Aorta (tissue), 5 donors: ENCODE measurements at places on chromosomes 11 and 22. TPM values are rescaled to one million over a fixed set of nuclear protein-coding genes. Genes with fewer than 3 reads are reported as not detected.
A peak's percentile ranks its signal among the peaks of the same experiment; 100 is the strongest.

The OR4D5 gene
- total RNA-seq: not detected

The CRYAB gene
- total RNA-seq: 323 TPM

- no peak for DNase-seq
Observed at GRCh38 chr22:45105281-45105702, 58.4 kb upstream of the NUP50 start.

DNA sequence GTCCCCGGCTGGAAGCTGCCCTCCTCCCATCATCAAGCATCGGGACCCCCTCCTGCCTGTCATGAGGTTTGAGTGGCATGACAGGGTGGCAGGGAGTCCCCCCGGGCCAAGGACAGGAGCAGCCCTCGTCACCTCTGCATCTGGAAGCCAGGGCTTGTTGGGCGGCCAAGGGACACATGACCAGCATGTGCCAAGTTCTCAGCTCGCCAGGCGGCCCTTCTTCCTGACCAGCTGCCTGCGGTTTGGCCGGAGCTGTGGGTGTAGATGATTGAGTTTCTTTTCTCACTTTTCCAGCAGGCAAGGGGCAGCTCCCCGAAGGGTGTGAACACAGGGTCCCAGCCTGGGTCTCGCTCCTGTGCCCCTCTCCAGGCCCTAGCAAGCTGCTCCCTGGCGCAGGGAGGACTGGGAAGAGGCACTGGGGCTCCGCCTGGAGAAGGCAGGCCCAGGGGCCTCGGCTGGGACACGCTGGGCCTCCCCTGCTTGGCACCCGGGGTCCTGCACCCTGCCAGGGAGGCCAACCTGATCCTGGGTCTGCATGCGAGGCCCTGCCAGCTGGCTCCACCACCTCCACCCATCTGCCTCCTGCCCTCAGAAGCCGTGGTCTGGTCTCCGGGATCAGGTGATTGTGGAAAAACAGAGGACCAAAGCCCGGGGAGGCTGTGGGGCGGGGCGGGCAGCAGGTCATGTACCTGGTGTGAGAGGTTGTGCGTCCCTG lies 13.4 kb downstream of the ARHGAP8 start:
- no peak for DNase-seq

GRCh38 chr22:22486132-22486899 lies 22.2 kb downstream of the ZNF280B start:
- no peak for DNase-seq

The SOX10 gene
- 2.6 TPM for total RNA-seq

- no peak for DNase-seq
Observed at GRCh38 chr11:70597751-70598625, 199.7 kb downstream of the CTTN start.

The OR2D2 gene
- total RNA-seq: not detected

DNA sequence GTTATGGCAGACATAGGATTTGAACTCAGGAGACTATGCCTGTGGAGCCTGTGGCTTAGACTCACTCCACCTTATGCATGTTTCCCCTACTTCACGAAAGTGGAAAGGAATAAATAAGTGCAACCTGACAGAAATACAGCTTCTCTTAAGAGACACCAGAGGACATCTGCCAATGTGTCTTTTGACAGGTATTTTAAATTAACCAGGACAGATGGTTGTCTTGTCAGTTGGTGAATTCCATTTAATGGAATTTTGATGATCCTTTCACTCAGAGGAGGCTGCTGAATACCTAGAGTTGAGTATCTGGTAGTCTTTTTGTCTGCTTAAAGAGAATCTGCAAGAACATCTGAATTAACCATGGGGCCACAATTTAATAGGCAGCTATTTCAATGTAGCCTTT lies 46.1 kb downstream of the NELL1 start:
- DNase-seq: no peak

The MIAT gene
- total RNA-seq: 1.6 TPM

- no peak for DNase-seq
Observed at GRCh38 chr11:67022961-67023956, at the start of gene SYT12. SYT12 (plus strand) TSS chr11:67023134; CDS start chr11:67030145, 7,011 bp downstream.

- DNase-seq: no peak
Observed at GRCh38 chr11:38672445-38672844, 2074.4 kb upstream of the RAG2 start.

GRCh38 chr11:118339281-118339961 lies 3.1 kb downstream of the CD3D start:
- DNase-seq: no peak

- no peak for DNase-seq
Observed at GRCh38 chr22:21725956-21726649, 9.5 kb downstream of the YPEL1 start.

GRCh38 chr22:45805413-45805812 lies 133.8 kb downstream of the ATXN10 start:
- DNase-seq: no peak

DNA sequence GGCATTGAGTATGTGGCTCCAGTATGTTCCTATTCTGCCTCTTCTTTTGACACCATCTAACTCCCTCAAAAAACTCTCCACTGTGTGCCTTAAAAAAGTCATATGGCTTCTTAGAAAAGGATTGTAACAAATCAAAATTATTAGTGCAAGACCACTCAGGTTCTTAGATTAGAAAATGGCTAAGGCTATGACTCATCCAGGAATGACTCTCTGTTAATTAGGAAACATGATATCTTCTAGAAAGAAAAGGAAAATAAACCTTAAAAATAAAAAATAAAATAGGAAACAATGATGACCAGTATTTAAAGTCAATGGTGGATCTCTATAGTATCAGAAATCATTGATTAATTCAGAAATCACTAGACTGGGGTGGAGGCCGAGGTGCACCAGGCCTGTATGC lies 21.7 kb downstream of the SLC25A17 start:
- DNase-seq: no peak

The OTOG gene
- not detected for total RNA-seq

- DNase-seq: no peak
Observed at GRCh38 chr22:49380828-49381114, 446.9 kb downstream of the BRD1 start.

DNA sequence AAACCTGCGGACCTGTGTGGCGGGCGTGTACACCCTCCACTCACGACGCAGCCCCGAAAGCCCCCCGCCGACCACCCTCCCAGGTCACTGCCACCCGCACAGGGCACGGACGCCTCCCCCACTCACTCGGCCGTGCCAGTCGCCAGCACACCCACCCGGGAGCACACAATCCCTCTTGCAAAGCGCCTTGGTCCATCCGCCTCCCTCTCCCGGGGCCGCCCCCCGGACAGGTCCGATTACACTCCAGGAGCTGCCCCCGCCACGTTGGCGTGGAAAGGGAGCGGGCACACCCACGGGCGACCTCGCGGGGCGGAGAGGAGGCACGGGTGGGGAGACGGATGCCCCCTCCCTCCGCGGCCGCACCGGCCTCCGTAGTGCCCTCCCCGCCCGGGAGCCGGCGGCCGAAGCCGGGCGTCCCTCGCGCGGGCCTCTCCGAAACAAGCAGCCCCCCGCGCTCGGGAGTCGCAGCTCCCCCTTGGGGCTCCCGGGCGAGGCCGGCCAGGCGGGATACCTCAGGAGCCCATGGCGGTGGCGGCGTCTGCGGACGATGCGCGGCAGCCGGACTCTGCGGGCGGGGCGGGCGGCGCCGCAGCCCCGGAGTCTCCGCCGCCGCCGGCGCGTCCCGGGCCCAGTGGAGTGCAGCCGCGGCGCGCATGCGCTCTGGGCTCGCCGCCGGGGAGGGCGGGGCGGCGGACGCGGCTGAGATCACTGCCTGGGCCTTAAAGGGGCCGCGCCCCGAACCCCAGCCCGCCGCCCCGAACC lies at the start of gene TMEM184B:
Gene TMEM184B, minus strand, starts transcription at position 638 of the 762 bp plus-strand sequence. CDS start 25,049 bp downstream, outside the sequence.
- DNase-seq: peak; percentile 83

- DNase-seq: no peak
Observed at GRCh38 chr11:103894034-103894433, 142.4 kb upstream of the DDI1 start.

The APBB1 gene
- total RNA-seq: 62.2 TPM

The CTSD gene
- 473 TPM for total RNA-seq

DNA sequence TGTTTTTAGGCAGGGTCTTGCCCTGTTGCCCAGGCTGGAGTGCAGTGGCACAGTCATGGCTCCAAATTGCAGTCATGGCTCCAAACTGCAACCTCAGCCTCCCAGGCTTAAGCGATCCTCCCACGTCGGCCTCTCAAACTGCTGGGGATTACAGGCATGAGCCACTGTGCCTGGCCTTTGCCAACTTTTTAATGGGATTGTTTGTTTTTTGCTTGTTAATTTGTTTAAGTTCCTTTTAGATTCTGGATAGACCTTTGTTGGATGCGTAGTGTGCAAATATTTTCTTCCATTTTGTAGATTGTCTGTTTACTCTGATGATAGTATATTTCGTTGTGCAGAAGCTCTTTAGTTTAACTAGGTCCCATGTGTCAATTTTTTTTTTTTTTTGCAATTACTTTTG lies 10.0 kb upstream of the SCGB1D1 start:
- no peak for DNase-seq

DNA sequence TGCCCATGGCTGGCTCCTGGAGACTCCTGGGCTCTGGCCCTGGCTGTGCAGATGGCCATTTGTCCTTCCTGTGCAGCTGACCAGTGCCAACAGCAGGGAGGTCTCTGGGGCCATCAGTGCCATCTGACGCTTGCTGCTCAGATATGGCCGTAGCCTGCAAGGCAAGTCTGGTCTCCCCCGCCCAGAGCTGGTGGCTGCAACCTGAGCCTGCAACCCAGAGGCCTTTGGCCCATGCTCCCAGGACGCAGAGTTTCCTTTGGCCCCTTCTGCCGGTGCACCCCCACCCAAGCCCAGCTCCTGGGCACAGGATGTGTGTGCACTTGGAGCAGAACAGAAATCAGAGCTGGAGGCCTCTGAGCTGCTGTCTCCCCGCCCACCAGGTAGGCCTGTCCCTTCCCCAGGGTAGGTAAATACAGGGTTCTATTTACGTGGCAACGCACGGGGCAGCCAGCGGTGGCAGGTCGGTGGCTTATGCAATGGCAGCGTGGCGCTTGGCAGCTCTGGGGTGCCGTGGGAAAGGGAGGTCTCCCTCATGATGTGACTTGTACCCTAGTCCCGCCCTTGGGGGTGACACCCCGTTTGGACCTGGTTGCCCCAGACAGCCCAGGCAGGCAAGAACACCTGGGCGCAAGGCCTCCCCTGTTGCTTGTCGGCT lies 21.0 kb upstream of the MYEOV start:
- no peak for DNase-seq

DNA sequence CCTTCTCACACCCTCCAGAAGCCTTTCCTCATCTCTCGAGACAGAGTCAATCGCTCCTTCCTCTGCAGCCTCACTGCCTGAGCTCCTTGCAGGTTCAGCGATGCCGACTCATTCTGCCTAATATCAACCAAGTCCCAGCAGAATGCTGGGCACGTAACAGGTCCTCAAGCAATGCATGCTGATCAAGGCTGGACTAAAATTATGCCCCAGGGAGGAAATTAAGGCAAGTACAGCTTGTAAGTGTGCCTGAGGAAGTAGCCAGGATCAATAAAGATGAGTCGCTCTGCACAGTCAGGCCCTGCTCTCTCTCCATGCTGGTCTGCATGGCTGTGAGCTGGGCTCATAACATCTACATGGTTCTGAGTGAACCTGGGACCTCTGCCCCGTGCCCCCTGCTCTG lies 25.6 kb upstream of the NRIP3 start:
- no peak for DNase-seq

- no peak for DNase-seq
Observed at GRCh38 chr11:130909650-130910049, 6.6 kb downstream of the SNX19 start.

The LRRN4CL gene
- 8.5 TPM for total RNA-seq

DNA sequence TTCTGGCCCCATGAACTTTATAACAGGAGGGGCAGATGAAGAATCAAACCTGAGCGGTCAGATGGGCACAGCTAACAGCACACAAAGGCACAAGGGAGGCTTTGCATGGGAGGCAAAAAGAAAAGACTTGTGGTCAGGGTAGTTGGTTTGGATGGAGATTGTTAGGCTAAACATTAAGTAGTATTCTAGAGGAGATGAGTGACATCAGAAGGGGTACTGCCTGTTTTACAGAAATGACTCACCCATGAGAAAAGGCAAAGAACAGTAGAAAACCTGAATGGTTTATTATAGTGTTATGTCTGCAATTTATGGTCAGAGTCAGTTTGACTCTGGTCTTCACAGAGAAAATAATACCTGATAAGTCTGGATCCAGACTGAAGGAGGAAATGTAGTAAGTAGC lies 129.8 kb upstream of the KIRREL3 start:
- no peak for DNase-seq

GRCh38 chr11:95711945-95712221 lies 77.7 kb downstream of the FAM76B start:
- DNase-seq: no peak

GRCh38 chr11:64711956-64712362 lies 11.0 kb downstream of the NRXN2 start:
- DNase-seq: peak; percentile 63

GRCh38 chr11:103871923-103872551 lies 164.4 kb upstream of the DDI1 start:
- no peak for DNase-seq

The TSGA10IP gene
- total RNA-seq: not detected

The KRTAP5-1 gene
- not detected for total RNA-seq

- no peak for DNase-seq
Observed at GRCh38 chr11:124769806-124770774, 8.0 kb upstream of the ESAM start.

DNA sequence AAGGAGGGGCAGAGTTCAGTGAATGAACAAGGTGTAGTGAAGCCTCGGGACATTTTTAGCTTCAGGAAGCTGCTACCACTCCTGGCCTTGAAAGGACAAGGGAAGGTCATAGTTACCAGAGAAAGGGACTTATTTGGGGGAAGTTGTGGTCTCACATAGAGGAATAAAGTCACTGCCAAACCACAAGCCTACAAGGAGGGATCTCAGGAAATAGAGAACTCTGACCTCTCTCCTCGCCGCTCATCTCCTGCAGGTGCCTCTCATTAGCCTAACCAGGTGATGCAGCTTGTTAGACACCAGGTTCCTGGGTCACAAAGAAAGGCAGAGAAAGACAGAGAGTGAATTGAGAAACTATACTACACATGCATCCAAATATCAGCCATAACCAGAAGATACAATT lies 14.3 kb upstream of the TOLLIP start:
- no peak for DNase-seq

GRCh38 chr11:76088511-76088910 lies 117.8 kb downstream of the WNT11 start:
- no peak for DNase-seq

The ROBO4 gene
- 19.7 TPM for total RNA-seq

GRCh38 chr11:123580557-123581275 lies 73.7 kb downstream of the SCN3B start:
- DNase-seq: peak; percentile 58

The POU2AF2 gene
- not detected for total RNA-seq

DNA sequence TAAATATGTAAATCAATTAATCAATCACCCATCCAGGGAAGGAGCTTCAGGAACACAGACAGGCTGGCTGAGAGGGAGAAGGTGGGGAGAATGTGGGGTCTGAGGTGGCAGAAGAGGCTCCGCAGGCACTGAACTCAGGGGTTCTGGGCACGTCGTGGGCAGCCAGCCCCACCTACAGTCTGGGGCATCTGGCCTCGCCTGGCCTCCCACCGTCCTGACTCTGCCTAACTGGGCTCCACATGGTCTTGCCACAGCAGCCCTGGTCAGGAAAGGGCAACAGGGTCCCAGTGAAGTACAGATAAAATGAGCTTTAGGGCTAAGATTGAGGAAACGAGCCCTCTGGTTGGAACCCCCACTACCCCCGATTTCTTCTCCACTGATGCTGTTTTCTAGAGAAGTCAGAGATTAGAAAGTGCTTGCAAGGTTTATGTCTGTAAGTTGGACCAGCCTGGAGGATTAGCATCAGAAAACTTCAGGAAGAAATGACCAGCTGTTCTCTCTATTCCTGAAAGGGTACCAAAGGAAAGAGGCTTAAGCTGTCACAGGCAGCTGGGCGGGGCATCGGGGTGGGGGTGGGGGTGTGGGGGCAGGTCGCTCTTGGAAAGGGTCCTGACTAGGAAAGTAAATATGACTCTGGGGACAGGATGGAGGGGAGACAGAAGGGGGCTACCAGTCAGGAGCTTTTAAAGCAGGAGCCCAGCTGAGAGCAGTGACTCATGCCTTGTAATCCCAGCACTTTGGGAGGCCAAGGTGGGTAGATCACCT lies 261.7 kb downstream of the BUD13 start:
- no peak for DNase-seq
